ENCODE measurements at places on chromosomes 7 and 10. TPM values are rescaled to one million over a fixed set of nuclear protein-coding genes. Genes with fewer than 3 reads are reported as not detected.

TBXAS1 gene
- 2.8 TPM for polyA plus RNA-seq

PDE6C gene
- not detected for polyA plus RNA-seq

UNC5B gene
- 2.0 TPM for polyA plus RNA-seq

GIMAP1 gene
- not detected for polyA plus RNA-seq

TMEM229A gene
- polyA plus RNA-seq: 0.31 TPM

BICC1 gene
- 7.6 TPM for polyA plus RNA-seq

SAMD8 gene
- polyA plus RNA-seq: 32.9 TPM

TMEM60 gene
- 29.1 TPM for polyA plus RNA-seq

CYP3A4 gene
- not detected for polyA plus RNA-seq

LIPJ gene
- 0.15 TPM for polyA plus RNA-seq

CEP55 gene
- 0.67 TPM for polyA plus RNA-seq

All from neural cell (in vitro differentiated cells).